ENCODE measurements at places on chromosomes 5 and 9.

DNA sequence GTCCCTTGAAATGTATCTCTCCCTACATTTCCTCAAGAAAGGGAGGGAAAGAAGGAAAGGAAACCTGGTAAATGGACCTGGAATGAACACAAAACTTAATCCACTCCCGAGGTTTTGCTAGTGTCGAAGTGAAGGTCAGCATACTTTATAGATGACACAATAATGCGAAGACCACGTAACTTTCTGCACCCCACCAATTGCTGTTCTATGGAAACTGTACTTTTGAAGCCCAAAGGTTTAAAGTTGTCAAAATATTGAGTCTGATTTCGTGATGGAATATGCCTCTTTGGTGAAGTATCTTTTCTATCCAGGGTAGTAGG is 103.7 kb downstream of the SNCAIP start:
- DNase-seq = no peak

DNA sequence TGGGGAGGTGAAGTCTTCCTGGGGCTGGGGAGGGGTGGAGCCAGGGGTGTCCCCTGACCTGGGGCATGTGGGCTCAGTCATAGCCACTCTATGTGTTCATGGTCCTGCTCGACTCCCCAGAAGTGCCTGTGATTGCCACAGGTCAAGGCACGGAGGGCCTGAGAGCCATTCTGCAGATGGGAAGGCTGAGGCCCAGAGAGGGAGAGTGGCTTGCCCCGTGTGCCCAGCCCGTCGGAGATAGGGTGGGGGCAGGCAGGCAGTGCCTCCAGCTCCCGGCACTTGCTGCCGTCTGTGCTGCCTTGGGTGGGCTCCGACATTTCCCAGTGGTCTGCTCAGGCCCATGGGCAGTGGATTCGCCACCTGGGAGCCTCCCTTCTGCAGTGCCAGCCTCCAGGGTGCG is 74.0 kb downstream of the RXRA start:
- DNase-seq = no peak

GRCh38 chr5:147750065-147750464 is 32.5 kb downstream of the JAKMIP2 start:
- DNase-seq = no peak

- peak; percentile 1 for DNase-seq
Observed at GRCh38 chr9:104025104-104025503, 69.0 kb upstream of the SMC2 start.

DNA sequence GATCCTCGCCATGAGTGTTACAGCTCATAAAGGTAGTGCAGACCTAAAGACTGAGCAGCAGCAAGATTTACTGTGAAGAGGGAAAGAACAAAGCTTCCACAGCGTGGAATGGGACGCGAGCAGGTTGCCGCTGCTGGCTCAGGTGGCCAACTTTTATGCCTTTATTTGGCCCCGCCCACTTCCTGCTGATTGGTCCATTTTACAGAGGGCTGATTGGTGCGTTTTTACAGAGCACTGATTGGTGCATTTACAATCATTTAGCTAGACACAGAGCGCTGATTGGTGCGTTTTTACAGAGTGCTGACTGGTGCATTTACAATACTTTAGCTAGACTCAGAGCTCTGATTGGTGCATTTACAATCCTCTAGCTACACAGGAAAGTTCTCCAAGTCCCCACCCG is 13.9 kb downstream of the PLK2 start:
- DNase-seq = no peak

- DNase-seq = no peak
Observed at GRCh38 chr5:179407191-179408175, 62.2 kb upstream of the ADAMTS2 start.

DNA sequence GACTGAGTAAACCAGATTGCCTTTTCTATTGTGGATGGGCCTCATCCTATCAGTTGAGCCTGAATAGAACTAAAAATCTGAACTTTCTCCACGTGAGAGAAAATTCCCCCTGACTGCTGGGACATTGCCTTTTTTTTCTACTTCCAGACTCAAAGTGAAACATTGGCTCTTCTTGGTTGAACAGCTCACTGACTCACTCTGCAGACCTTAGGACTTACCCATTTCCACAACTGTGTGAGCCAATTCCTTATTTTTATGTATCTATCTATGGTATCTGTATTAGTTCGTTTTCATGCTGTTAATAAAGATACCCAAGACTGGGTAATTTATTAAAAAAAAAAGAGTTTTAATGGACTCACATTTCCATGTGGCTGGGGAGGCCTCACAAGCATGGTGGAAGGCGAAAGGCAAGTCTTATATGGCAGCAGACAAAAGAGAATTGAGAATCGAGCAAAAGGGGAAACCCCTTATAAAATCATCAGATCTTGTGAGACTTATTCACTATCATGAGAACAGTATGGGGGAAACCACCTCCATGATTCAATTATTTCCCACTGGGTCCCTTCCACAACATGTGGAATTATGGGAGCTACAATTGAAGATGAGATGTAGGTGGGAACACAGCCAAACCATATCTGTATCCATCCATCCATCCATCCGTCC is 306.7 kb upstream of the SLC24A2 start:
- DNase-seq = no peak

DNA sequence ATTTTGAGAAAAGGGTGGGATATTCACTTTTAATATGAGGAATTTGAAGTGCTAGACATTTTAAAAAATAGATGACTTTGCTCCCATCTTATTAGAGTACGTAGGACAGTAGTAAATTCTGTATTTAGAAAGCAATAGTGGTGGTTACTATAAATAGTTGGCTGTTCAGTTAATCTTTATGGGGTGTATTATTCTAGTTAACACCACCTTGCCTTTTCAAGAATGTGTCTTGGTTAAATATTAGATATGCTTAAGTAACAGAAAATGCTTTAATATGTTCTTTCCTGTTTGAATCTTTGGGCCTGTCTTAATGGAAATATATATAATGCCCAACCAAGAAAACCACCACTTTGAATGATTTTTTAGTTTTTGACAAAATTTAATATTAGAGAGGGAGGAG is 608.7 kb upstream of the FAM174A start:
- DNase-seq = no peak

GRCh38 chr5:34609951-34610441 is 46.1 kb upstream of the RAI14 start:
- DNase-seq = peak; percentile 78

- peak; percentile 52 for DNase-seq
Observed at GRCh38 chr9:7316166-7316795, 483.3 kb downstream of the DMAC1 start.

DNA sequence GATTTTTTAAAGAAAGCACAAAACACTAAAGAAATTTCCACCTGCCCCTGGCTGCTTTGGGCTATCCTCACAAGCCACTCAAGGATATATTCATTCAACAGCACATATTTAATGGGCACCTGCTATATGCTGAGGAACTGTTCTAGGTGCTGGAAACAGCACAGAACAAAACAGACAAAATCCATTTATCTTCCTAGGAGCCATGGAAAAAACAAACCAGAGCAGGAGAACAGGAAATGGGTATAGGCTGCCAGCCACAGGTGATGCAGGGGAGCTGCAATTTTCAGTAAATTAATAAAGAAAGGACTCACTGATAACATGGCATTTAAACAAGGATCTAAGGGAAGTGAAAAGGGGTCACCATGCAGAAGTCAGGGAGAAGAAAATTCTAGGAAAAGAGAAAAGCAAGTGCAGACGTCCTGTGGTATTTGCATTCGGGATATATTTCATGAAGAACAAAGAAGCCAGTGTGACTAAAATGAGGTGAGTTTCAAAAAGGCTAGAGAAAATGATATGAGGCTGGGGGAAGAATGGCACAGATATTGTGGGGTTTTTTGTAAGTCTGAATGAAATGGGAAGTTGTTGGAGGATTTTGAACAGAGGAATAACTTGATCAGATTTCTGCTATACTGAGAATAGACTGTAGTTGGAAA is 152.2 kb downstream of the ADAMTSL1 start:
- DNase-seq = no peak

GRCh38 chr9:34463098-34463900 is 4.7 kb downstream of the DNAI1 start:
- DNase-seq = peak; percentile 86

DNA sequence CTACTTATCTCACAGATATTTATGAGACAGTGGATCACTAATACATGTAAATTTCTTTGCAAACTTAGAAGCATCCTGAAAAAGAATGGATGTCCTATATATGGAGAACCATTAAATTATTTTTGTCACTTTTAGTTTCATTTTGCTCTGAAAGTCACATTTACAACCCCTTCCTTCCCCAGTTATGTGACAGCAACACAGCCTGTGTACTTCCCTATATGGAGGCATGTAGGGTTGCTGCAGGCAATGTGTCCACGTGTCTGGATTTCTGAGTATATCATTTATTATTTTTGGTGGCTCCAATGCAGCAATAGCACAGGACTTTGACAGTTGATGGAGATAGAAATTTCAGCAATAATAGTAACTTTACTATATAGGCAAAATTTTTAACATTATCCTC is 156.4 kb downstream of the ST8SIA4 start:
- no peak for DNase-seq

- DNase-seq = no peak
Observed at GRCh38 chr9:95483431-95483830, 33.3 kb downstream of the PTCH1 start.

GRCh38 chr5:32290922-32291321 is 21.8 kb downstream of the MTMR12 start:
- no peak for DNase-seq

All from fibroblast of skin of right biceps (primary cell).